Common myeloid progenitor, CD34-positive (primary cell): ENCODE measurements at places on chromosomes 2 and 18.

DNA sequence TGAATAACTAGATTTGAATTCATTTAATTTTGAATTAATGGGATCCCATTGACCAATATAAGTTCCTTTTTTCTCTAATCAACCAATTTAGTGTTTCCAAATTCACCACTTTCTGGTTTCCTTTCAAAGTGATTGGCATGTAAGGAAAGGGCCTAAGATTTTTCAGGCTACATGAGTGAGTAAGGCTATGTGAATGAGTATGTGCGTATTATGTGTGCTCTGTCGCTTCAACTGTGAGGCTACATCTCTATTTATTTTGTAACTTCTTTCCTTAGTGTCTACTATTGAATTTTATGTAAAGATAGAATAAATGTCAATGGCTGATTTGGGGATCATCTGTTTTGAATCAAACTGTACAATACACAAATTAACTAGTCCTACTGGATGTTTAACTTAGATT is 110.6 kb downstream of the ABCA12 start:
- DNase-seq, result no peak

- no peak for DNase-seq
Observed at GRCh38 chr2:45636008-45636407, 15.5 kb upstream of the PRKCE start.

DNA sequence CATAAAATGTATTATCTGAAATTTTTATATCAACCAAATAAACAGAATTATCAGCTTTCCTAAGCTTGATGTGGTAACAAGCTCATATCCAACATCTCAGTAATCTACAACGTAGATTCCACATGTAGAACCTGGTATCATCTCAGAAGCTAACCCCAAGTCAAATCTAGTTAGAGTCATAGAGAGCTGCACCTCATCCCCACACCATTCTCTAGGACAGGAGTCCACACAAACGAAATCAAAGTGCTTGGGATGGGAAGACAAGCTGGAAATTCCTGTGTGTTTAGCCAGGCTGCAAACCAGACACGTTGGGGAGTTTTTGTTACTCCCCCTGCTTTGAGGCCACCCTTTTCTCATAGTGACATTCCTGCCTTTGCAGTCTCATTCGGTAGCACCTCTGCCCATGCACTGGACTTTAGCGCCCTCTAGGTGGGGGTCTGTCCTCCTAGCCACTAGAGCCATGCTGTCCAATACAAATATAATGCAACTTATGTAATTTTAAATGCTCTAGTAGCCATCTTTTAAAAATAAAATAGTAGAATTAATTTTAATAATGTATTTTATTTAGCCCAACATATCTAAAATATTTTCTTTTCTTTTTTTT is 28.1 kb upstream of the SATB2 start:
- peak; percentile 55 for DNase-seq

GRCh38 chr2:101386599-101387150 is 628 bp downstream of the CREG2 start:
- DNase-seq, result no peak

DNA sequence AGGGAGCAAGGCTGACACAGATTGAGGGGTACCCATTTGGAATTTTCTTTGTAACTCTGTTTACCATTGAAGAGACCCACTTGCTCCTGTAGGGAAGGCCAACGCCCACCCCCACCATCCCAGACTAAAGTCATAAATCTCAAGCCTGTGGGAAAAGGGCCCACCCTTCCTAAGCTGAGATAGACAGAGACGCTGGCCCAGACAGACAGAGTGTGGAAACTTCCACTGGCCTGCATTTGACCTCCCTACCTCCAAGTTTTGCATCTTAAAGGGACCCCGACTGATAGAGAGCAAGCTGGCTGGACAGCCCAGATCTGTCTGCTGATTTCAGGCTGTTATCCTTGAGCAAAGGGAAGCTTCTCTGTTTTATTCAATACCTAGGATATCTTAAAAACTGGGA is 48.2 kb upstream of the SLC14A2 start:
- DNase-seq, result no peak

DNA sequence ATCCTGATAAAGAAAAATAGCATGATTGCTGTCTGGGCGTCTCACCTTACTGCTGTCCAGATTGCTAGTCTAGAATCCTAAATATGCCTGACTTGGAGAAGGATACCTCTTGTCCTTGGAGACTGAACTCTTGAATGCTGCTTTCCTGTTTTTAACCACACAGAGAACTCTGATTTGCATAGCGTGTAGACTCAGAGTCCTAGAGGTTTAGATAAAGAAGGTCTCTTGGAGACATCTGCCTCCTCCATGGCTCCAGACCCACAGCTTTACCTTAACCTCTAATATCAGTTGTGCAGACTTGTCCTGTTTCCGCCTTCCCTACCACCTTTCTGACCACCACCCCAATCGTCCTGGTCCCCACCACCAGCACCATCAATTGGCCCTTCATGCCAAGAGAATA is 292.6 kb upstream of the CYRIA start:
- DNase-seq, result no peak

DNA sequence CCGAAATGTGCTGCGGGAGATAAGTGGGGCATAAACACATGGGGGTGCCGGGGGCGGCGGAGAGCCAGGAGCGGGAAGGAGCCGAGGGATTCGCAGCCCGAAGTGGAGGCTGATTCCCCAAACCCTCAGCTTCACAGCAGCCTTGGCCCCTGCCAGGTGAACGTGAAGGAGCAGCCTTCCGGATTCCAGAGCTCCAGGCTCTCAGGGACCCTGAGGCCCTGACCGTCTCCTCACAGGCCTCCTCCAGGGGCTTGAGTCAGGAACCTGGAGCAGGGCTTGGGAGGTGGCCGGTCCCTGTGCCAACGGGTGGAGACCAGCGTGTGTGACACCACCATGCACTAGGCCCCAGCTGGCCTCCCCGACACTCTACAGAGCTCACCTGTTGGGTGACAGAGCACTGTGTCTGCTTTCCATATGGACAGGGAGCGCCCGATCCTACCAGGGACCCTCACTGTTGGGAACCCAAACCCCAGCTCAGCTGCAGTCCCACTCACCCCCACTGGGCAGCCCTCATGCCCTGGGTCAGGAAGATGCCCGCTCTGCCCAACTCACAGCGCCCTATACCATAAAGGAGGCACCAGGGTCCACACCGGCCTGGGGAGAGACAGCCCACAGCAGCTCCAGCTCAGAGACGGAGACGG is 117.6 kb upstream of the OTOS start:
- DNase-seq, result no peak

GRCh38 chr2:197196541-197197180 is 113.9 kb downstream of the ANKRD44 start:
- DNase-seq, result peak; percentile 51

GRCh38 chr2:1227274-1227900 is 185.9 kb upstream of the TPO start:
- DNase-seq, result no peak

DNA sequence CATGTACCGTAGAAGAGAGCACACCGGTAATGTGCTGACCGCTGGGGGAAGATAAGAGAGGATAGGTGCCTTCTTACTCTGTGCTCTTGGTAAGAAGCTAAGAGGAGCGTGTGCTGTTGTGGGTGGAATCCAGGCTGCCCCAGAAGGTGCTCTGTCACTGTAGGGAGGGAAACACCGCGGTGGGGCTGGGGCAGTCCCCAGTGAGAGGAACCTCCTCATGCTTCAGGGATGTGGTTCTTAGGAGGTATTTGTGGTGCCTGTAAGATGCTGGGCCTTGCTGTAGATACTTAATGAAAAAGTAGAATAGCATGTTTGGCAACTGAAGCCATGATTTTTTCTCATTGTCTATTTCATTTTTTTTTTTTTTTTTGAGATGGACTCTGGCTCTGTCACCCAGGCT is 1.1 kb downstream of the COLEC11 start:
- DNase-seq, result no peak

- DNase-seq, result peak; percentile 77
Observed at GRCh38 chr2:8022908-8023640, 658.8 kb upstream of the ID2 start.

GRCh38 chr18:58580623-58581022 is 48.3 kb downstream of the ALPK2 start:
- DNase-seq, result no peak

- DNase-seq, result no peak
Observed at GRCh38 chr2:198499539-198499938, 695.1 kb downstream of the PLCL1 start.

- DNase-seq, result peak; percentile 68
Observed at GRCh38 chr2:8598295-8599165, 83.3 kb upstream of the ID2 start.

DNA sequence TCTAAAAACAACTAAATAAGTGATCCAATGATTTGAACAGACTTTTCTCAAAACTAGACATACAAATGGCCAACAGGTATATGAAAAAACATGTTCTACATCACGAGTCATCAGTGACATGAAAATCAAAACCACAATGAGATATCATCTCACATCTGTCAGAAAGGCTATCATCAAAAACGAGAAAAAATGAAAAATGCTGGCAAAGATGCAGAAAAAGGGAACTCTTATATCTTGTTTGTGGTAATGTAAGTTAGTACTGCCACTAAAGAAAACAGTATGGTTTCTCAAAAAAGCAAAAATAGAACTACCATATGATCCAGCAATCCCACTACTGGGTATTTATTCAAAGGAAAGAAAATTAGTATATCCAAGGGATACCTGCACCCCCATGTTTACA is 255.3 kb upstream of the FBXO11 start:
- no peak for DNase-seq

- DNase-seq, result peak; percentile 42
Observed at GRCh38 chr2:149561309-149561926, 26.2 kb downstream of the MMADHC start.

GRCh38 chr2:13230221-13230620 is 513.5 kb downstream of the TRIB2 start:
- no peak for DNase-seq

- no peak for DNase-seq
Observed at GRCh38 chr18:2902327-2902726, 55.5 kb downstream of the EMILIN2 start.

DNA sequence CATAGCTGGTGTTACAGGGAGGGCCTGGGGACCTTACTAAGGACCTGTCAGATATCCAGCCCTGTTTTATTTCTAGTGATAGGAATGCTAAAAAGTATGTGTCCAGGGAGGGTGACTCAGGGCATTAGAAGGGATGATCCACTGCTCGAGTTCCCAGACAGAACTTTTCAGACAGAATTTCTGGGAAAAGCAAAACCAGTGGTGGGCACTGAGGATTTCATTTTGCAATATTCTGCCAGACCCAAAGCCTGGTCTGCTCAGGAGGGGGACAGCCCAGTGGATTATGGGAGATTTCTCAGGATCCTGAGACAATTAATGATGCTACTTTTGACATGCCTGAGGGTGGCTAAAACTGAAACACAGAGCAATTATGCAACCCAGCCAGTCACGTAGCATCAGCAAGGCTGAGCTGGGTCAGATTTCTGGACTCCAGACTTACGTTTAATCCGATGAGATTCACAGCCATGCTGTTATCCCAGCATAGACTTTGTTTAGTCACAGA is 4.7 kb upstream of the KCNE4 start:
- no peak for DNase-seq

DNA sequence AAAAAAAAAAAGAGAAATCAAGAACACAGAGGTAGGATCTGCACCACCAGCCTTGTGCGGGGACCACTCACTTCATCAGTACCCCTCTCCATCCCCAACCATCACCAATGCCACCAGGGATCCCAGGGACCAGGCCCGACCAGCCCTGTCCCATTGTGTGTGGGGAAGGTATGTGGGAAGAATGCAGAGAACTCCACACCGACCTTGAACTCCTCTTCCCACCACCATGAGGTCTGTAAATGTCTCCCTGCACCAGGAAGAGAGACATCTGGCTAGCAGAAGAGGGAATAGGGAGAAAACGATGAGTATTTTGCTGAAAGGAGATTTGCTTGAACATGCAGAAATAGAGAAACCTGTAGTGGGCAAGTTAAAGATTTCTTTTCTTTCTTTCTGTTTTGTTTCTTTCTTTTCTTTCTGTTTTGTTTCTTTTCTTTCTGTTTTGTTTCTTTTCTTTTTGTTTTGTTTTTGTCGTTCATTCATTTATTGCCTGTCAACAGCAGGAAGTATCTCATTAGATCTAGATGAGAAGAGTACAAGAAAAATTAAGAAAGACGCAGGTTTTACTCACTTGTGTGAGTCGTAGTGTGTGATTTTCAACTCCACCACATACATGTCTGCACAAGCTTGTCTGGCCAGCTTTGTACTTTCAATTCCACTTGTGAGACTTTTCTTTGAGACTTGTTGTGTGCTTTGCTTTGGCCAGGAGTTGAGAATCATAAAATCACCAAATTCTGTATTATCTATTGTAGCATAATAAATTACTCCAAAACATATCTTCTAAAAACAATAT is 179.8 kb upstream of the HAAO start:
- no peak for DNase-seq

DNA sequence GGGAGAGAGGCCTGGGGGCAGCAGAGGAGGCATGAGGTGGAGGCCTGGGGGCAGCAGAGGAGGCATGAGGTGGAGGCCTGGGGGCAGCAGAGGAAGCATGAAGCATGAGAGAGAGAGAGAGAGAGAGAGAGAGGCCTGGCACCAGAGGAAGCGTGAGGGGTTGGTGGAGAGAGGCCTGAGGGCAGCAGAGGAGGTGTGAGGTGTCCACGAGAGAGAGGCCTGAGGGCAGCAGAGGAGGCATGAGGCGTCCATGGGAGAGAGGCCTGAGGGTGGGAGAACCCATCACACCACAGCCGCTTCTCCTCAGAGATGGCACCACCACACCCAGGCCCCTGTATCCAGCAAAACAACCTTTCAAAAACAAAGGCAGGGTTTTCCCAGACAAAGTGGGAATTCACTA is 55.7 kb upstream of the KCNG2 start:
- DNase-seq, result no peak

DNA sequence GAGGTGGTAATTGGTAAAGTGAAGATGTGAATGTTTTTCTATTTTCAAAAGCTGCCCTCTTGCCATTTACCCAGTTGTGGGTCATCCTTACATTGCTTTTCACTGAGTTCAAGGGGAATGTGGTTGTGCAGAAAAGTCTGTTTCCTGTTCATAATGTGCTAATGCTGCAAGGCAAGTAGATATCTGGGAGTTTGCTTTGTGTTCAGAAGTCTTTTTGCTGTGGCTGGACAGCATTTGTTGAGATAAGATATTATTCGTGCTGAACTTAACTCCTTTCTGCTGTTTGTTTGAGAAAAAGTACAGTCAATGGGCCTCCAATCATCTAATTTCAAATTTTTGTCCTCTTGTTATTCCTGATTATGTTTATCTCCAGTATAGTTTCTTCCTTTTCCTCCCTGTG is 263.2 kb downstream of the LTBP1 start:
- peak; percentile 40 for DNase-seq

DNA sequence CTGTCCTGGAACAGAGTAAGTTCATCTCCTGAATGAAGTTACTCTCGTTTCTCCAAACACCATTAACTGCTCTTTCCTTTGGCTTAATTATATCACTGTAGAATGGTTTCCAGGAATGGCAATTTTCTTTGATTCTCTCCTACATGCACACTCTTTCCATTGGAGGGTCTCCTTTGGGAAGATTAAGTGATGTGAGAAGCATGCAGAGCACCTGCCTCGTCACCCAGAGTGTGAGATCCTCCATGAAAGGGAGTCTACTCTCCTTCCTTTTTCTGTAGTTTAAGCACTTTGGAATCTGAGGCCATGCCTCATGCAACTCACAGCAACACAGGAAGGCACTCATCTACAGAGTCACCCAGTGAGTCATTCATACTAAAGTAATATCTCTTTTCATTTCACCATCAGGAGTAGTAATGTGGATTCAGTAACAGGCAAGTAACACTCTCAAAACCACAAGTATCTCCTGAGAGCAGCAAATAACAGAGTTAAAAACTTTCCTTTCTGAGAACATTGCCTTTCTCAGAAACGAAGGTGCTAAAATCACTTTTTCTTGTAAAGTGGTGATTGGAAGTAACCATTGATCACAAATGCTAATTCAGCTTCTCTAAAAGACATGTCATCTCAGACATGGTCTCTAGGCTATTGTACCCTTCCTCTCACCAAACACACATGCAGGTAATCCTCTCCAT is 52.8 kb upstream of the IL1RL1 start:
- peak; percentile 54 for DNase-seq

GRCh38 chr2:38243186-38243880 is 133.7 kb downstream of the ATL2 start:
- no peak for DNase-seq
